CD4-positive, alpha-beta T cell treated with Interleukin-6 for 4 hours (primary cell): ENCODE measurements at places on chromosomes 5 and 9.

GRCh38 chr5:131228646-131229045 lies 35.2 kb upstream of the CDC42SE2 start:
- DNase-seq = no peak

DNA sequence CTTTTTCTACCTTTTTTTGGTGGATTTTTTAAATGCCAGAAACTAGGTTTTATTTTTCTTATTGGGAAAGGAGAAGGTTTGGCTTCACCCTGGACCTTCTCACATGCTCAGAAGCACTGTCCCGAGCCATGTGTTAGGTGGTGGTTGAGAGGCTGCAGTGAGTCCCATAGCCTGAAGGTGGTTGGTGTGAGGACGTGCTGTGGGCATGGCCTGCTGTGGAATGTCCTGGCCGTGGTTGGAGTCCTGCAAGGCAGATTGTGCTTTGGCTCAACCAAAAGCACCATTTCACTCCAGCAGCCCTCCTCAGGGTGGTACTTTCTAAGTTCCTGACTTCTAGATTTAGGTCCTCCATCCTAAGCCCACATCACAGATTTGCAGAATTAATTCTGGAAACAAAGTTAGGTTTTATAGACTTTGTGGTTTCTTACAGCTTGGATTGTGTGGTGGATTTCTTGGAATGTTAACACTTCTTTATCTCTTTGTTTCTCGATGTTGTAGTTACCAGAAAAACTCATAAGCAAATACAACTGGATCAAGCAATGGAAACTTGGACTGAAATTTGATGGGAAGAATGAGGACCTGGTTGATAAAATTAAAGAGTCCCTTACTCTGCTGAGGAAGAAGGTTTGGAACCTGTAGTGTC lies 22.6 kb downstream of the OTULIN start:
- DNase-seq = no peak

DNA sequence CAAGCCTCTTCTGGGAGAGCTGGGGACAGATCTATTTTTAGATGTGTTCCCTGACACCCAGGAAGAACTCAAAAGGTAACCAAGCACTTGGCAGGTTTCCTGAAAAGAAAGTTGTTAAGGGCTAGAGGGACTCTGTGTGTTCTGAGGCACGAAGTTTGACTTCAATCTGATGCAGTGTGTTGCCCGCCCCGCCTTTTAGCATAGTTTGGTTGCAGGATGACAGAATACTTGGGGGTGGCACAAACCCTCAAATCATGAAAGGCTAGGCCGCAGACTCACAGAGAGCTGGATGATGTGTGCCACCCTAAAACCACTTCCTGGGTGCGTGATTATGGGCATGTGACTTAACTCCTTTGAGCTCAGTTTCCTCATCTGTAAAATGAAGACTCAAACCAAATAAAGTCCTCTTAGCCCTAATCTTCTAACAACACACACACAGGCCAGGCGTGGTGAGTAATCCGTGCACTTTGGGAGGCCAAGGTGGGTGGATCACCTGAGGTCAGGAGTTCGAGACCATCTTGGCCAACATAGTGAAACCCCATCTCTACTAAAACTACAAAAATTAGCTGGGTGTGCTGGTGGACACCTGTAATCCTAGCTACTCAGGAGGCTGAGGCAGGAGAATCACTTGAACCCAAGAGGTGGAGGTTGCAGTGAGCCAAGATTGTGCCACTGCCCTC lies 12.8 kb upstream of the NDFIP1 start:
- DNase-seq = peak; percentile 89

- no peak for DNase-seq
These were observed 898 bp downstream of the STC2 start for GRCh38 chr5:173327084-173327947.

- DNase-seq = no peak
These were observed 825 bp upstream of the TOR4A start for GRCh38 chr9:137276473-137277328.

DNA sequence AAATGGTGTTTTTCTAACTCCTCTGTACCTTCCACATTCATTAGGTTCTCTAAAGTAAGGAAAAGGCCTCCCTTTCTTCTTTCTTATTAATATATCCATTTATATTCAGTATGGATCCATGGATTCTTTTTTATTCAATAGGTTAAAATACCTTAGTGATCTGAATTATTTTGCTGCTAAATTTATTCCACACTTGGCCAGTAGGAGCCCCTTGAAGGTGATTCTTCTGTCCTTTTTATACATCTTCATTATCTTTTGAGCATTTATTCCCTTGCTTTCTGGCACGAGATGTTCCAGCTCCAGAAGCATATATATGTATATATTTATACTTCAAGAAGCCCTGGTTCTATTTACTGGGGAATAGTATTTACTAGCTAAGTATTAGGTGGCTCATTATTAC lies 311.8 kb upstream of the SGCD start:
- DNase-seq = no peak

DNA sequence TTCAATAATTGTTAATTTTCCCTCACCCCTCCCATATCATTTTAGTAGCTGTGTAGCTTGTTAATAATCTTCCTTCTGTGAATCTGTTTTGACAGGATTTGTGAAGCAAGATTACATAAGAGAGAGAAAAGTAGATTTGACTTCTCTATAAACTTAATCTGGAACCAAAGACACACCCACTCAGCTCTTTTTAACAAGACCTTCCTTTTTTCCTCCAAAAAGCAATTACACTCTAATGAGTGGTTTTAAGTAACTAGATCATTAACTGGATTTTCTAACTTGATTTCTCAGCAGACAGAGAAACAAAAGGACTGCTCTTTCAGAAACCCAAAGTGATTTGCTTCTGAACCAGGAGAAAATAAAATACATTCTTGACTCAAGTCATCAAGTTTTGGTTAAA lies 21.9 kb downstream of the RFK start:
- no peak for DNase-seq

DNA sequence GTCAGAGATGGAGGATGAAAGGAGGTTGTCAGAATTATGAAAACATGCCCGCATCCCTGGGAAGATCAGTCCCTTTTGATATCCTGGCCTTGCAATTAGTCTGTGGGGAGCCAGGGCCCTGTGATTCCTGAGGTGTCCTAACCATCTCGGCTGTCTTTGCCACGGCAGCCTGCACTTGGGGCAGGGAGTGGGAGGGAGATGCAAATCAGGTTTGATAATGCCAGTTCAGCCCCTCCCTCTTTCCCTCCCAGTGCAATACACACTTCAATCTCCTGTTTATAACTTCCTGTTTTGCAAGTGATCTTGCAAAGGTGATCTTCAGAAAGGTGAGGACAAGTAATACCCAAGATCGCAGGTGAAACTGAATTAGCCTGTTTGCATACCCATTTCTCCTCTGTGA lies 114.0 kb upstream of the ALDH1B1 start:
- no peak for DNase-seq

DNA sequence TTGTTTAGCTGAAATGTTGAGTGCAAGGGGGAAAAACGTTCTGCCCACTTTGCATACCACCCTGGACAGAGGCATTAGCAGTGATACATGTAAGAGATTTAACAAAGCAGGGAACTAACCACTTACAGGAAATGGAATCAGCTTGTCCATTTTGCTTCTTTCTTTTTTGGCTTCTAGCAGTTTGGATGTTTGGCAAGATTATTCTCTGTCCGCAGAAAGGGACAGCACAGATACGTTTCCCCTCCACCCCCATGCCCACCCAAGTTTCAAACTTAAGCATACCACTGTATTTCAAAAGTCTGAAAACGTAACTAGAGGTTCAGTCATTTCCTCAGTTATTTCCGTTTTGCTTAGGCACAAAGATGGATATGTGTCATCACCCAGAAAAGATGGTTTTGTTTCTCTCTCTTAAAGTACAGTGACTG lies 118.4 kb downstream of the GDNF start:
- no peak for DNase-seq

GRCh38 chr9:70519912-70520724 lies 105.7 kb upstream of the KLF9 start:
- no peak for DNase-seq

DNA sequence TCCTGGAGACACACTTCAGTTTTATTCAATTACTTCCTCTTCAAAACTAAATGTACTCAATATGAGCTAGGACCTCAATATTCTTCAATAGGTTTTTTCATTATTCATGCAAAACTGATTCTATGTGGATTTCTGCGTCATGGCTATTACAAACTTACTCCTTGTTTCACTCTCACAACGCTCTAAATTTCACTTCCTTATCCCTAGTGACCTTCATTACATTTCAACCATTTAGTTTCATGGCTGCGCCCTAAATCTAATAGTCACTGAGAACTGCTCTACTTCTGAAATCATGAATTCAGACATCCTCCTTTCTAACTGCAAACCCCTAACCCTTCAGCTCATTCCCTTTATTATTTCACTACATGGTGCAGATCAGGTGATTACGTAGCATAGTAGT lies 93.9 kb downstream of the SLC25A46 start:
- DNase-seq = no peak

- no peak for DNase-seq
These were observed 693 bp downstream of the DPYSL3 start for GRCh38 chr5:147509041-147509709.

DNA sequence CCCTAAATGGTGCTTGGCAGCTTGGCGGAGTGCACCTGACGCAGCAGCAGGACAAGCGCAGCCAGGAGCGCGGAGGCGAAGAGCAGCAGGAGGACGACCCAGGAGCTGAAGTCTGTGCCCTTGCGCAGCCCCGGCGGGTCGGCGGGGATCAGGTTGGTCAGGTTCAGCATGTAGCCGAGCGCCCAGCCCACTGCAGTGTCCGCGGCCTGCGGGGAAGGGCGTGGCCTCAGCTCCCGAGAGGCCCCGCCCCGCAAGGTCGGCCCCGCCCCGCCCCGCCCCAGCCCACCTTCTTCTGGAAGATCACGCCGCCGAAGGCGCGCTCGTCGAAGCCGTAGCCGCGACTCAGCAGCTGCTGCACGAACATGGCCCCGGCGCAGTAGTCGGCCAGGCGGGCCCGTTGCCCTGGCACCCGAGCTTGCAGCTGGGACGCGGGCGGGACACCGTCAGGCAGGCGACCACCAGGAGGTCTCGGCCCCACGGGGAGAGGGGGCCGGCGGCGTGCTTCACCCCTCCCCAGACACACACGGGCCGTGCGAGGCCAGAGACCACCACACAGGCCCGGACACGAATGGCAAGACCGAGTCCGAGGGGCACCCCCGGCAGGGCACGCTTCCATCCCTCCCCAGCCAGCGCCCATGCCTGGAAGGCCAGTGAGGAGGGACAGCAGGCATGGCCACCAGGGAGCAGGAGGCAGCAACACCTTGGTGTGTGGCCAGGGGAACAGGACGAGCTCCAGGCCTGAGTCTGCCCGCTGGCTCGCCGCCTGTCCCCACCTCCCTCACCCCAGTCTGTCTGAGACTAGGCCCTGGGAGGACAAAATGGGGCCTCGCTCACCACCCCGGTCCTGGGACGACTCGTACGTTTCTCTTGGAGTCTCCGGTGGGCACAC lies 2.9 kb upstream of the NPDC1 start:
- DNase-seq = no peak

DNA sequence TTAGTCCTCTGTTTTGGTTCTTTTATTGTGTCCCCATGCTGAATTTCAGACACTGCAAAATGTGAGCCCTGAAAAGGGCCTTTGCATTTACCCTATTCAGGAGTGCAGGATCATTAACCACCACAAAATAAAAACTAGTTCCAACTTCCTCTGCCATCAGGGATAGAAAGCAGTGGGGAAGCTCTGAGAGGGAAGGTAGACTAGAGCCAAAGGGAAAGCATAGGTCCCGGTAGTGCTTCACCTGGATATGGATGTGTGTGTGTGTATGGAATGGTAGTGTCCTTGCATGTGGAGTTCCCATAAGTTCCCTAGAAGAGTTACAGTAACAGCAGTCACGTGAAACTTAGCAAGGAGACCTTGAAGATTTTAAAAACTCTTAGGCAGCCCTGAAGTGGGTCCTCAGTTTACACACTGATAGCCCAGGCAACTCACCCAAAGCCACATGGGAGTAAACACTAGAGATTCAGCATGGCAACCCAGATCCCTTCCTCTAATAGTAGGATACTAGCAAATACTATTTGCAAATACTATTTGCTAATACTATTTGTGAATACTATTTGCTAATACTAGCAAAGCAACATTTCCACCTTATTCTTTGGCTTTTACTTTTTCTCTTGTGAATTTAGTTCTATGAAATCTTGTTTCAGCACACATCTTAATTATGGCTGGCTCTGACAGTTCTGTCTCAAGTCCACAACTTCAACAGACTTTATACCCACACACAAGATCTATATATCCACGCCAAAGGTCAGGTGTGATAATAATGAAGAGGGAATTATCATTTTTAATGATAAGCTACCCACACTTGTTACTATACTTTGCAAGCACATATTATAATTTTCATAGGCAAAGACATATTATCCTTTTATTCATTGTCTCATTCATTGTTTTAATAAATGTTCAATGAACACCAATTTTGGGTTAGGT lies 70.4 kb upstream of the IFNE start:
- DNase-seq = no peak

- DNase-seq = no peak
These were observed 928.9 kb upstream of the C9orf72 start for GRCh38 chr9:28502189-28502588.

DNA sequence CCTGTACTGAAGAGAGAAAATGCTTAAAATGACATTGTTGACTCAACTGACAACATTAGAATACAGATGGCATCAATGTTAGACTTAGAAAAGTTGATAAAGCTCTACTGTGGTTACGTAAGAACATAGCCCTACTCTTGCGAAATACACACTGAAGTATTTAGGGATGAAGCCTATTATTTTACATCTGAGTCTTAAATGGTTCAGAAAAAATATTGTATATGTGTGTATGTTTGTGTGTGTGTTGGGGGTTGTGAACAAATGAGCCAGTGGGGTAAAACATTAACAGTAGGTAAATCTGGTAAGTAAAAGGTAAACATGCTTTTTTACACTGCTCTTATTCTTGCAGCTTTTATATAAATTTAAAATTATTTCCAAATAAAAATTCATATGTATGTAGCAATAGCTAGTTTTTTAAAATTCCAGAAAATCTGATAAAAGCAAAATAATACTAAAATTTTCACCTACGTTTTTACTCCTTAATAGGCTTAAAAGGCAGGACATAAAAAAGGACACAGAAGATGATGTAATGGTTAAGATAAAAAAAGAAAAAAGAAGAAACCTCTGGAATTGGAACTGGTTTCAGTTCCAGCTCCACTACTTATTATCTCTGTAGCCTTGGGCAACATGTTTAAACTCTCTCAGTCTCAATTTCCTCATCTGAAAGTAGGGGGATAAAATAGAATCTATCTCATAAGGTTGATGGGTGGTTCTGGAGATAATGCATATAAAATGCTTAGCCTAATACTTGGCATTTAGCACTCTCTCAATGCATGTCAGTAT lies 44.3 kb downstream of the GARNL3 start:
- no peak for DNase-seq

- no peak for DNase-seq
These were observed 14.2 kb upstream of the PSIP1 start for GRCh38 chr9:15524845-15525455.

- no peak for DNase-seq
These were observed 1.3 kb downstream of the RPP25L start for GRCh38 chr9:34610434-34611206.
